ENCODE measurements at places on chromosomes 1 and 21.

DNA sequence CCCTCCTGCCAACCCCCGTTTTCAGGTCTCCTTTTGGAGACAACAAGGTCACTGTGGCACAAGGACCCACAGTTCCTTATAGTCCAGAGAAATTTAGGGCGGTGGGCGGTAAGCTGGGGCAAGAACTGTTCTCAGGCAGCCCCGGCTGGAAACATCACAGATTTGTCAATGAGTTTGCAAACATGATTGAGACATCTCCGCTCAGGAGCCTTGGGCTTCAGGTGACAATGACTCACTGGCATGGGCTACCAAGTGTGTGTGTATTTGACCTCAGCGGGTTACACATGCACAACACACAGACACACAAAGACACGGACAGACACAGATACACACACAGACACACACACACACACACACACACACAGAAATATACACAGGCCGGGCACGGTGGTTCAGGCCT, 58.2 kb upstream of the ABCG1 start:
- DNase-seq, result no peak

- DNase-seq, result no peak
Observed at GRCh38 chr1:21942464-21942863, 5.4 kb upstream of the HSPG2 start.

GRCh38 chr1:201793306-201793925, 35.5 kb upstream of the IPO9 start:
- no peak for DNase-seq

DNA sequence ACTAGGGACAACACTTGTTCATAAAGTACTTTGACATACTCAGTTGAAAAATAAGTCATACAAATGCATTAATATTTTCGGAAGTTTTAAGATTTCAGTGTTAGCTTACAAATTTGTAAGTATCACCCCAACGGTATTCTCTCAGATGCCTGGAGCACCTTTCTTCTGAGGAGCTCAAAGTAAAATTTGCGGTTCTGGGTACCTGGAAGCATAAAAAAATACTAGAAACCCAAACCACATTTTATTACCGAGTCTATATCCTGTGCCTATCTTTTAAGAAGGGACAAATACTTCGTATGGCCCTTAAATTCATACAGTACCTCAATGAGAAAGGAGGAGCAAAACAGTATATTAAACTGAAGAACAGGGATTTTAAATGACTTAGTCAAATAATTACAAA, 10.2 kb downstream of the SRSF4 start:
- no peak for DNase-seq

DNA sequence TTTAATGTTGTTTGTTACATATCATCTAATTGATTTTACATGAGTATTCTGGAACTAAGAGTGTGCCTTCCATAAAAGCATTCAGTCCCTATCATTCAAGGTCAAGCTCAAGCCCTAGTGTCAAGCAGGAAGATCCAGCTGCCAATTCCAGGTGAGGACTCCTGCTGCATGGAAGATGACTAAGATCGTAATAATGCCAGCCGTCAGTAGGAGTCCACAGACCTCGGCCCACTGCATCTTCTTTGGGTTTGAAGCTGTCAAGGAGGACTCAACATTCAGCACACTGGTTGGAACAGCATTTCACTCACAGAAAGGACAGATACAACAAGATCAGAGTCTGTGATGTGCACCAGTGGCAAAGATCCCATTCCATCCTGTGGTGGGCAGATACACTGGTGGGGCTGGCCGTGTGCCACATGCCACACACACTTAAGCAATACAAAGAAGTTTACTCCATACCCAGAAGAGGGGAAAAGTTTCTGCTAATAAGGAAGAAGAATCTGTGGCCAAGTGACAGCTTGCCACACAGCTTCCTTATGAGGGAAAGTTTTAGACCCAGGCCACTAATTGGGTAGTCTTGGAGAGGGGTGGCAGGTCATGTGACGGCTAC, 160.4 kb downstream of the PIK3R3 start:
- DNase-seq, result no peak

GRCh38 chr1:26574719-26575251, 45.2 kb downstream of the RPS6KA1 start:
- no peak for DNase-seq

DNA sequence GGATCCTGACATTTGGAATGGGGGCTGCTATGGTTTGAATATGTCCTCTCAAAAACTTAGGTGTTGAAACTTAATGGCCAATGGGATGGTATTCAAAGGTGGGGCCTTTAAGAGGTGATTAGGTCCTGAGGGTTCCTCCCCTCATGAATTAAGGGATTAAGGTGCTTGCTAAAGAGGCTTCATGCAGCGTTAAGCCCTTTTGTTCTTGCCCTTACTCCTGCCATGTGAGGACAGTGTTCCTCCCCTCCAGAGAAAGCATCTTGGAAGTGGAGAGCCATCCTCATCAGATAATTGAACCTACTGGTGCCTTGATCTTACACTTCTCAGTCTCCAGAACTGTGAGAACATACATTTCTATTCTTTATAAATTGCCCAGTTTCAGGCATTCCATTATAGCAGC, 146.6 kb downstream of the KCNJ6 start:
- no peak for DNase-seq
